H7 (cell line): ENCODE measurements at places on chromosomes 5 and 9. TPM values are rescaled to one million over a fixed set of nuclear protein-coding genes. Genes with fewer than 3 reads are reported as not detected.
A peak's percentile ranks its signal among the peaks of the same experiment; 100 is the strongest.

OR1L8 gene
- total RNA-seq: not detected in 2 replicates

PCDHB11 gene
- total RNA-seq: 0.03 and 0.18 TPM in 2 replicates

OR1Q1 gene
- not detected in 2 replicates for total RNA-seq

CAMK4 gene
- 2.5 and 2.7 TPM in 2 replicates for total RNA-seq

- no peak for DNase-seq
Measured at GRCh38 chr5:37751227-37751626, 88.6 kb downstream of the GDNF start.

GRCh38 chr5:3456121-3456681, 139.4 kb upstream of the IRX1 start:
- no peak for DNase-seq

GRCh38 chr9:124776954-124777648, at the start of gene OLFML2A:
OLFML2A (plus strand) TSS chr9:124777133; CDS start chr9:124777271, 138 bp downstream.
- peak; percentile 91 for DNase-seq

DNA sequence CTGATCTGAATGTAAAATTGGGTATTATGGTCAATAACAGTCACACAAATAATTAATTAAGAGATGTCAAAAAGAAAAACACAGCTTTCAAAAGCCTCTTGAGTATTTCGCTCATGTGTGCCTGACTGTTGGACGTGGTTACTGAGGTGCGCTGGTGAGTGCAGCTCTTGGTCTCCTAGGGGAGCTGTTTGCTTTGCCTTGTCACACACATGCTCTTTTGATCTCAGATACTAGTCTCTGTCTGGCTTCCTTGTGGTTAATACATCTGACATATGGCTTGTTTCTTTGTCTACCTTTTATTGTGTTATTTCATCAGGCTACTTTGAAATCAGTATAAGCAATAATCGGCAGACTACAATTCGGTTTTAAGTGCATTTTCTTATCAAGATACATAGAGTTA, 51.5 kb downstream of the PCSK1 start:
- DNase-seq: no peak
